ENCODE measurements at places on chromosomes 4 and X.

DNA sequence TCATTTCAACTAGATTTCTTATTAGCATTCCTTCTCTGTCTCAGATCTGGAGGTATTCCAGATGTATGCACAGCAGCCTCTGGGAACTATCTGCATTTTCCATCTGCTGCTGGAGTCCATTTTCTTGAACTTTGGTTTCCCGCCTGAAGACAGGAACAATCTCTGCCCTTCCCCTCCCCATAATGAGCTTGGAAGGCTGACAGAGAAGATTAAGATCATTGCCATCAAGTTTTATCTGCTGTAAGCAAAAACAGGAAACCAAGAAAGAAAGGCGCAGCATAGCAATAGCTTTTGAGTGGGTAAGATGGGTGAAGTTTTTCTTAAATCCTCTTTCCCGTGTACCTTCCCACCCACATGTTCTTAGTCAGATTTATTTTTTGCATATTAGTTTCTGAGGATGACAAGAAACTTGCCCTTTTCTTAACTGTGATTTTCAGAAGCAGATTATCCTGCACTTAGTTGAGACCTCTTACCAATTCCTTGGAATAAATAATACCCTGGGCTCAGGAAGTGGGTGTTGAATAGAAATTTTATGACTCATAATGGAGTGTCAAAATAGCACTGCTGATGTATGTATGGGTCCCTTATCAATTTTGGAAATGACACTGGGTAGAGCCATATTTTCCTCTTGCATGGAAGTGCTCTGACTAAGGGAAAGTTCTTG, 78.3 kb downstream of the CT47B1 start:
- DNase-seq: no peak

DNA sequence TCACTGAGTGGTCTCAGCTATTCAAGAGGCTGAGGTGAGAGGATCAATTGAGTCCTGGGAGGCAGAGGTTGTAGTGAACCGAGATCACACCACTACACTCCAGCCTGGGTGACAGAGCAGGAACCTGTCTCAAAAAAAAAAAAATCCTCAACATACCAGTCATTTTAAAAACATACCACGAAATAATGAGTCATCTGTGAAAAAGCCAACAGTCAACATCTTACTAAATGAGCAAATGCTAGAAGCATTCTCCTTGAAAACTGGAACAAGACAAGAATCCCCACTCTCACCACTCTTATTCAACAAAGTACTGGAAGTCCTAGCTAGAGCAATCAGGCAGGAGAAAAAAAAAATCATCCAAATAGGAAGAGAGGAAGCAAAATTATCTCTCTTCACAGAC, 104.0 kb upstream of the ARHGEF9 start:
- no peak for DNase-seq

DNA sequence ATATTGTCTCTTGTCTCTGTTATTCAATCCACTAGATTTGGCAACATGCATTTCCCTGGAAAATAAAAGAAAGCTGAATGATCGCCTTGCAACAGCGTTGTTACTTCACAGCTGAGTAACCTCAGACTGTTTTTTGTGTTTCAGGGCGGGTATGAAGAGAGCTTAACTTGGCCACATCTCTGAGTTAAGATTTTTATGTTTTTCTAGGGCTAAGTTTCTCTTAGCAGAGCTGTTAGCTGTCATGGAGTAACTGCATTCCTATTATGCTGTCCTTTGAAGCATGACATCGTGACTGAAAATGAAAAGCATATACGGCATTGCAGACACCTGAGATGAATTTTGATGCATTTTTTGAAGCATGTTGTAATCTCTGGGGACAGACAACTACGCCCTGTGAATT, 1798.9 kb downstream of the PCDH7 start:
- DNase-seq: no peak

DNA sequence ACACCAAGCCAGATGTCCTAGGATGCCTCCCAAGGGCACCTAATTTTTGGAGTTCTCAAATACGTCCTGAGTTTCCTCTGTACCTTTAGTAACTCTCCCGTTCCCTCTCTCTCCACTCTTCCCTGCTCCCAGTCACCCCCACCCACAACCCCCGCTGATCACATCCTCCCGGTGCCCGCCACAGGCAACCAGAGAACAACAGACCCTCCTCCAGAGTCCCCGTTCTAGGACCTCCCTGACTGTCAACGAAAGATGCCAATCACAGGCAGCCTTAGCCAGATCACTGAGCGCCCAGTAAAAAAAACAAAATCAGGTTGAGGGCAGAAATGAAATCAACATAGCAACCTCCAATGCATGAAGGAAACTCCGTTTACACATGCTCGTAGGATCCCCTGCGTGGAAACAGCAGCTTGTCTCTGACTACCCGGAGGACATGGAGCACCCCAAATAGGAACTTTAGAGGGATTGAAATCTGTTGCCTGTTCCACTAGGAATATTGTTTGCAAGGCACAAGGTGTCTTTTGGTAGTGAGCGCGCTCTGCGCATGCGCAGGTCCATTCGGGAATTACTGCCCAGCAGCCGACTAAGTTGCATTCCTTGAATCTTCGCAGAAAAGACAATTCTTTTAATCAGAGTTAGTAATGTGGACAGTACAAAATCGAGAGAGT, at the start of gene GABRB1:
Gene GABRB1 (plus strand): TSS at position 557 of the 668 bp plus-strand sequence.
- DNase-seq: peak; percentile 8

- no peak for DNase-seq
These were observed 214.5 kb downstream of the TLL1 start for GRCh38 chr4:166087569-166087968.

DNA sequence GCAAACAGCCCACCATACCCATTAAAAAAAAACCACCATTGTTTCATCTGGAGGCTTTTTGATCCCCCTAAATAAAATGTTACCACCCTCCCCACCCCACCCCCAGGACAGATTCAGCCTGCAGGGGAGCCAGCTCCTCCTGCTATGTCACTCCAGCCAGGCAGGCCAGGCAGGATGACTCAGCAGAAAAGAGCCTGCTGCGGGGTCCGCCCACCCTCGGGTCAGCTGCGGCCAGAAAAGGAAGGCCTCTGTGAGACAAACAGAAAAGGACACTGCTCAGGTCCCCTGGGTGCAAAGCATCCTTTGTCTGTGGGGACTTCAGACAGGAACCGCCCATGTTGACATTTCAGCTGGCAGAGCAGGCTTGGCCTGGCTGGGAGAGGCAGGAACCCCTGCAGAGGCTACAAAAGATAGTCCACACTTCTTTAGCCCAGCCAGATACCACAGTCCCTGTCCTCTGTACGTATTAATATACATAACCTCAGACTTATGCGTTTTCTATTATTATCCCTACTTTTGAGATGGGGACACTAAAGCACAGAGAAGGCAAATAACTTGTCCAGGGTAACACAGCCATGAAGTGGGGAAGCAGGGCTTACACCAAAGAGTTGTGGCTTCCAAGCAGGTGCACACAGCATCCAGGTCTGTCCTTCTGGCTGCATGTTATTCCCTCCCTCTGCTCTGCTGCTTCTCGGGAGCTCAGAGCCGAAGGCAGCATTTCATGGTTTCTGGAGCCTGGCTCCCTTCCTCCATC, 147.7 kb downstream of the CPEB2 start:
- no peak for DNase-seq

DNA sequence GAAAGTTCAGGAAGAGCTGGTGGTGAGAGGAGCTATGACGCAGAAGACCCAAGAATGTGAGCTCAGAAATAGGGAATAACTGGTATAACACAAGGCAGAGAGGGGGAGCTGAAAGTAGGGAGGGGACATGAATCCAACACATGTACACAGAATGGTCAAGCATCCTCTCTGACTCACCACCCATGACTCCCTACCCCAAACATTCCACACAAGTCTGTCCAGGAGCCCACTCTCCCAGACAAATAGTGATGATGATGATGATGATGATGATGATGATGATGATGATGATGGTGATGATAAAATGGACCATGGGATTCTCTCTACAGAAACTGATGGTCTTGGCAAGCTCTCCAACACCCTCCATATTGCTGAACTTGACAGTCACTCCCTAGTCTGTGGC, 46.4 kb downstream of the NAT8L start:
- DNase-seq: no peak

- peak; percentile 11 for DNase-seq
These were observed 5.1 kb upstream of the GABRQ start for GRCh38 chrX:152632445-152633097.

- DNase-seq: no peak
These were observed 177.2 kb downstream of the AMELX start for GRCh38 chrX:11470250-11470974.

DNA sequence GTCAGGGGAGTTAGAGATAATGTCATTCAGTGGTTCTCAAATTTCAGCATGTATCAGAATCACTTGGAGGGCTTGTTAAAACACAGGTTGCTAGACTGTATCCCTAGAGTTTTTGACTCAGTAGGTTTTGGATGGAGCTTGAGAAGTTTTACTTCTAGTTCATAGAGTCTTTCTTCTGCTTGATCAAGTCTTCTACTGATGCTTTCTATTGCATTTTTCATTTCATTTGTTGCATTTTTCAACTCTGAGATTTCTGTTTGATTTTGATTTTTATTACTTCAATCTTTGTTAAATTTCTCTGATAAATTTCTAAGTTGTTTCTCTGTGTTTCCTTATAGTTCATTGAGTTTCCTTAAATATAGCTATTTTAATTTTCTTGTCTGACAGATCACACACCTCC, 361.4 kb downstream of the RAPGEF2 start:
- no peak for DNase-seq

- DNase-seq: no peak
These were observed 224.1 kb upstream of the FGF16 start for GRCh38 chrX:77223046-77223445.

GRCh38 chr4:109801099-109801789, 555 bp downstream of the CFI start:
- no peak for DNase-seq

- DNase-seq: no peak
These were observed 42.4 kb downstream of the NAT8L start for GRCh38 chr4:2101346-2102044.

DNA sequence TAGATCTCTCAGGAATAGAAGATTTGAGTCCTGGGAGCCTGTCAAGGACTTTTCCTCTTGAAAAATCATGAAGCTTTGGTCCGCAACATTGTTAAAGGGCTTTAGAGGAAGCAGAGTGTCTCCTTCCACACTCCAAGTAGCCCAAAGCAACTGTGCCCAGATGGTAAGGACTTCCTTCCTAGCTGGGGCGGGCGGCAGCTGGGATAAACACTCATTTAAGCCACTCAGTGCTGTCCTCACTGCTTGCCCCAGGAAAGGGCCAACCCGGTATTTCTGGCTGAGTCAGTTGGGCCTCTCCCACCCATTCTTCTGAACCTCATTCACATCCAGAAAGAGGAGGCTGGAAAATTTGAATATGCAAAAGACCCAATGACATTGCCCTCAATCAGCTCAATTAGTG, 144.3 kb downstream of the CHIC2 start:
- DNase-seq: no peak

DNA sequence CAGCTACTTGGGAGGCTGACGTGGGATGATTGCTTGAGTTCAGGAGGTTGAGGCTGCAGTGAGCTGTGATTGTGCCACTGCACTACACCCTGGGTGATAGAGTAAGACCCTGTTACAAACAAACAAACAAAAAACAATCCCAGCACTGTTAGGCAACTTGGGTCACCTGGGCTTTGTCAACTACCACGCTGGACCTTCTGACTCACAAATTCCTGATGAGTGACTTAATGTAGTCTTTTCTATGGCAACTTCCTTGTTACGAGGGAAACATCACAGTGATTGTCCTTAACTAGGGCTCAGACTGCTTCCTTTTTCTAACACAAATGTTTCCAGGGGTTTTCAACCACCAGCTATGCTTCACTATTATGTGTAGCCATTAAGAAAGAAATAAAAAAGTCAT, 128.8 kb upstream of the GPC4 start:
- peak; percentile 2 for DNase-seq

DNA sequence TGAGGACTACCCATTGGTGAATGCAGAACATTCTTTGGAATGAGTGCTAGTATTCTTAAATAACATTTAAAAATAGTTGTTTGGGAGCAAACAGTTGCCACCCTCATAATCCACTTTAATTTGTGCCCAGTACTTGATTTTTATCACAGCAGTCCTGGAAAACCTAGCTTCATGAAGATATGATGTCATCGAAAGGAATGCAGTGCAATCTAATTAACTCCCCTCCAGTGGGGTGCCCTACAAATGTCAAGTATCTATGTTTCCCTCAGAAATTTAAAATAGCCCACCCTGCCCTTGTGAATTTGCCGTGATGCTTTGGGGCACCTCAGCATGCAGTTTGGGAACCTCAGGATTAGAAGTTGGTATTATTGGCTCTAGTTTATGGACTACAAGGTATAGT, 5.4 kb downstream of the RAB9A start:
- DNase-seq: no peak

GRCh38 chrX:152619897-152620296, 17.8 kb upstream of the GABRQ start:
- no peak for DNase-seq

- DNase-seq: peak; percentile 5
These were observed 8.1 kb upstream of the GPR119 start for GRCh38 chrX:130393451-130394074.

DNA sequence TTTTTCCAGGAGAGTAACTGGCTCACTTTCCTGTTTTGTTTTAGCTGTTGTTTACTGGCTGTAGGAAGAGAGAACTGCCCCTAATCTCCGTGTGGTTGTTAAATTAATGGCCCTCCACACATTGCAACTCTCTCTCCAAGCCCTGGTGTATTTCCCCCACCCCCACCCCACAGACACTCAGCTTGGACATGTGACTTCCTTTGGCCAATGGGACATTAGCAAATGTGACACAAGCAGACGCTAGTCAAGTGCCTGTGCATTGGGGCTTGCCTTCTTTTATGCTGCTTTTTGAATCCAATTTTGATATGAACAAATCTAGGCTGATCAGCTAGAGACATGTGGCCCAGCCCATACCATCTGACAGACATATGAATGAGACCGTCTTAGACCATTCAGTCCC, 59.6 kb upstream of the TAB3 start:
- no peak for DNase-seq

GRCh38 chrX:22035236-22035635, 3.1 kb downstream of the PHEX start:
- DNase-seq: no peak

GRCh38 chrX:151505796-151506195, 57.7 kb upstream of the PASD1 start:
- no peak for DNase-seq

- no peak for DNase-seq
These were observed 43.8 kb downstream of the GEMIN8 start for GRCh38 chrX:13985697-13986435.

GRCh38 chr4:83851261-83852084, 315.6 kb downstream of the GPAT3 start:
- DNase-seq: no peak

DNA sequence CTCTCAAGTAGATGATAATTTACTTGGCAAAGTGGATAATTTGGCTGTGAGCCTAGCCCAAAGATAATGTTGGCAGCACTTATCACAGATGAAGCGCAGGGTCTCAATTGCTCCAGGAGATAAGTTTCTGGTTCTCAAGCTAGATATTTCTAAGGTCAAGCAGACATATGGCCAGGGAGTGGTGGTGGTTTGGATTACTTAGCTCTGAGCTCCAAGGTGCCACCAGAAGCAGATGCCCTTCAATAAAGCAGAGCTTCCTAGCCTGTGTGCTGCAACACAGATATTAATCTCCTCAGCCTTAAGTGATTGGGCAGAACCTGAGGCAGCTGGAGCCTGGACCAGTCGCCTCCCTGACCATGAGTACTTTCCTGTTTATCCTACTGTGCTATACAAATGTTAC, 79.2 kb upstream of the NALF2 start:
- no peak for DNase-seq

Measured in CD8-positive, alpha-beta T cell (primary cell).